NB4 (cell line): ENCODE measurements at places on chromosomes 7 and 10.

DNA sequence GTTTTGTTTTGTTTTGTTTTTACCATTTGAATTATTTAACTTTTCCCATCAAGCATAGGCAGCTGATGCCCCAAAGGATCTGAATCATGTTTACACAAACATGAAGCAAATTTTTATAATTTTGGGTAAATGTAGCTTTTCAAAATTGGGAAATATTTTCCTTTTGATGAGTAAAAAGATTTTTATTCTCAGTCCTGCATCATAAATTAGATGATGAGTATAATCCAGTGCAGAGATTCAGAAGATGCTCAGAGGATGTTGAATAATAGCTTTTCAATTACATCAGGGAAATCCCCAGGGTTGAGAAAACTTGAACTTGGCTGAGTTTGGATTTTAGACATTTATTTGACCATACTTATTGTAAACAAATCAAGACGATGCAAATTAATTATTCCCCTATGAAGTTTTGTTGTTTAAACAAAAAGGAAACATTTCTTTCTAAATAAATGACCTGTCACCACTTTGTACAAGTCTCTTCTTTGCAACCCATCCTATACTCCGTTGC is 121.7 kb downstream of the FAM204A start:
- DNase-seq, result no peak

GRCh38 chr7:27235387-27236311 is 7.0 kb upstream of the EVX1 start:
- DNase-seq, result peak; percentile 84

DNA sequence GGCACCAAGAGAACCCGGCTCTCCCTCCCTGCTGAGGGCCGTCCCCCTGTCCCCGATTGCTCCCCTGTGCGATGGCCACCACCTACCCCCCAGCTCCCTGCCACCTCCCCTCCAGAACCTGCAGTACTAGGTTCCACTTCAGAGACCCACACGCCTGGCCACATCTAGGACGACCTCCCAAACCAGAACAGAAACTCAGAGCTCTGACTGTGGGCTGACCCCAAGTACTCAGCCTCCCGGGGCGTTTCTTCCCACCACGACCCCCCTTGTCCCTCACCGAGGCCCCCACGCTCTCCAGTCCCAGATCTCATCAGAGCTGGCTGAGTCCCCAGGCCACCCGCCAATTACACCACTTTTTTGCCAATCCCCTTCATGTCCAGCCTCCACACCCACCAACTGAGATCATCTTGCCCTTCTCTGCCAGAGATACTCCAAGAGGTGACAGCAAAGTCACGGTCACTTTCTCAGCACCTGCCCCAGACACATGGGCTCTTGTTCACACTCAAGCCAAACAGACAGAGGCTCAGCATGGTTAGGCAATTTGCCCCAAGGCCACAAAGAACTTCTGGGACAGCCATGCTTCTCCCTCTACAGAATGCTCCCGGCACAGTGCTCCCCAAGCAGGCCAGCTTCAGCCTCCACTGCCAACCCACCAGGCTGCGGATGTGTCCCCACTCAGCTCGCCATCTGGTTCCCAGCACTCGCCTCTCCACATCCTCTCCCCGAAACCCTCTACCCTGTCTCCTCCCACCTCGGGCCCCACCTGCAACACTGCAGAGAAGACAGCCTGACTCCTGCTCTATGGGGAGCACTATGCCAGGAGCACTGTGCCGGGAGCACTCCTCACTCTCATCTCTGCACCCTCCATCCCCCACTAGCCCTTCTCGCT is 4.7 kb downstream of the TMEM120A start:
- DNase-seq, result no peak

DNA sequence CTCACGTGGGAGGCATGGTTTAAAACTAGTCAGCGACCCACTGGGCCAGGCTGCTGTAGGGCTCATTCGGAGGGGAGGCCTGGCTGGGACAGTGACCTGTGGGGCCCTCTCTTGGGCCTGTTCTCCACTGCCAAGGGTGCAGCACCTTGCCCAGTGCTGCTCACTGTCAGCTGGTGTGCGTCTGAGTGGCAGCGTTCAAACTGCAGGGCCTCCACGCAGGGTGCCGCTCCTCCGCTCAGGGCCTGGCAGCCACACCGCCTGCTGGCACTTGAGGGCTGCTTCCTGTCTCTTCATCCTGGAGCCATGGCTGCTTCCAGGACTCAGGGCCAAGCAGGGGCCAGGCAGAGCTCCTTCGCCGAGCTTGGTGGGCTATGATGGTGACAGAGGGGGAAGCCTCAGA is 18.3 kb downstream of the ADAMTS14 start:
- DNase-seq, result no peak

GRCh38 chr7:41921453-41921981 is 218.6 kb upstream of the INHBA start:
- DNase-seq, result no peak

- peak; percentile 47 for DNase-seq
Measured at GRCh38 chr10:59240582-59241183, 64.2 kb downstream of the PHYHIPL start.

DNA sequence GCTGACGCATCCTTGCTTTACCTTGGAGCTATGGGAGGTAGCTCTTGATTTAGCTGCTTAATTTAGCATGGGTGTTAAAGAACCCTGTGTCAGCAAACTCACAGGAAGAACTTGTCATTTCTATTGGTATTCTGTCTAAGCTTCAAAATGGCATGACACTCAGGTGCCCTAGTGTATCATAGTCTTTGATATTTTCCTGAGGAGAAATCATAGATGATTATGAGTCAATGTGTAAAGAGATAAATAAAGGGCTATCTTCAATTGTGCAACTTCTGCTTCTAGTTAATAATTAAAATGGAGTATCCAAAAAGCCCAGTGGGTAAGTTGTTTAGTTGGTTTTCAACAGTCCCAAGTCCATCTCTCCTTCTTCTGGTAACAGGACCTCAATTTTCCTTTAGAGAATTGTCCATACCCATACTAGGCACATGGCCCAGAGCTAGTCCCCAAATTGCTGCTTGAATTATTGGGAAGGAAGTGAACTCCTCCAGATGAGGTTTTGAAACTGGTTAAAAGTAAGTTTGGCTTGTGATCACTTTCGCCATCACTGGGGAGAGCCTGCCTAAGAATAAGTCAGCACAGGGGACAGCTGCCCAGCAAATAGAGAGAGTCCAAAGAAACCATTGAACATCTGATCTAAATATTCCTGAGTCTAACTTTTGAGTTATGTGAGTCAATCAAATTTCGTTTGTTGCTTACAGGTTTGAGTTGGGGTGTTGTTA is 169.0 kb upstream of the PHYHIPL start:
- DNase-seq, result no peak
